ENCODE measurements at places on chromosomes 3 and 15. TPM values are rescaled to one million over a fixed set of nuclear protein-coding genes. Genes with fewer than 3 reads are reported as not detected.
A peak's percentile ranks its signal among the peaks of the same experiment; 100 is the strongest.

GRCh38 chr3:18194431-18194830 is 230.7 kb downstream of the SATB1 start:
- DNase-seq: no peak

NGRN gene
- 123 TPM for polyA plus RNA-seq

- no peak for DNase-seq
These were observed 39.5 kb upstream of the GOLGA6B start for GRCh38 chr15:72614810-72615532.

- DNase-seq: no peak
These were observed 46.0 kb downstream of the CCNL1 start for GRCh38 chr3:157113832-157114505.

GRCh38 chr3:65848024-65848423 is 190.7 kb downstream of the MAGI1 start:
- DNase-seq: no peak

QARS1 gene
- polyA plus RNA-seq: 321 TPM

HES1 gene
- 94.9 TPM for polyA plus RNA-seq

SOX14 gene
- not detected for polyA plus RNA-seq

CHL1 gene
- 27.7 TPM for polyA plus RNA-seq

ANKRD34C gene
- 0.01 TPM for polyA plus RNA-seq

DNA sequence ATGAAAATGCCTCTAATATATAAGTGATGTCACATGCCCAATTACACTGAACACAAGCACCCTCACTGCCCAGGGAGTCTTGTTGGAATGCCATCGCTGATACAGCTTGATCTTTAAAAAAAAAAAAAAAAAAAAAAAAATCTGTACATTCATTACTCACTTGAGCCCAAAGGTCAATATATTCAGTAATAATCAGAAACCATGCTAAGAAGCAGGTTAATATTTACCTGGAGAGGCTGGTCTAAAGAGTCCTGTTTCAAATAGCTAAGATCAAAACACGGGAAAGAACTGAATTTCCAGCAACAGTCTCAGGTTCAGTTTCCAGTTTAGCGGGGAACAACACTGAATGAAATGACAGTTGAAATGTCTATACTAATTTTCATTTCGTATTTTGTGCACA is 109.9 kb downstream of the UACA start:
- peak; percentile 39 for DNase-seq

P2RY12 gene
- polyA plus RNA-seq: 0.56 TPM

ROPN1 gene
- polyA plus RNA-seq: 0.09 TPM

DNA sequence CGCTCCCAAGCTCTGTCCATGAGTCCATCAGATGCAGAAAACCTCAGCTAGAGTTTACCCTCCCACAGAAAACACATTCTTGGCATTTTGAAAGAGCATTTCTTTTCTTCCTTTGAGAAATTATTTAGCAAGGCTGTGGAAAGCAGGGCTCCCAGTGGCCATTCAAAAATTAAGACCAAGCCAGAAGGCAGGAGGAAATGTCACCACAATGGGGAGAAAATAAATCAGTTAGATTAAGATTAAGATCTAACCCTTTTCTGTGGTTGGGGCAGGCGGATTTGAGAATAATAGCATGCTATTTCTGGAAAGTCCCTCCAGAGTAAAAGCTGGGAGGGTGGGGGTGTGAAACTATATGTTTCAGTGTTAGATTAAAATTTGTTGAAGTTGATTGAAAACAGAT is 20.2 kb downstream of the LRIG1 start:
- no peak for DNase-seq

GRCh38 chr3:58562498-58562897 is 14.7 kb downstream of the FAM107A start:
- DNase-seq: no peak

DNA sequence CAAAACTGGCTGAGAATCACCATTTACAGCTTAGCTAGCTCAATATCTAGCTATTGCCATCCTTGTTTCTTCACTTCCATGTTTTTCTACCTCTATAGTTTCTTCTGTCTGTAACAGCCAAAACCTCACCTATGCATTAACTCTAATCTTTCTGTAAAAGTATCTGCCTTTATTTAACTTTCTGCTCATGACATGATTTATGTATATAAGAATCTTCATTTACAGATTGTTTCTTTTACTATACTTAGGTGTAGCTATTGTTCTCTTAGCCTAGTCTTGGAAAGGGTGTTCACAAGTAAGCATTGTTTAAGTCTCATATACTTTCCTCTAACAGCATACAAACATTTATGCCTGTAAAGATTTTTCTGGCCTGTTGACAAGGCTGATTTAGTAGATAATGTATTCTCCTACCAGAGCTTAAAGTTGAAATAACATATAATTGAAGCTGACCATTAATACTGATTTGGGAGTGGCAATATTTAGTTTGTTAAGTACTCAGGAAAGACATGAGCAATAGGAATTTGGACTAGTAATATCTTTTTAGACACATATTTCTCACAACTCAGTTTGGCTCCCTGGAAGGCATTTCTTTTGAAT is 9.4 kb downstream of the FILIP1L start:
- no peak for DNase-seq

- no peak for DNase-seq
These were observed 283.7 kb downstream of the ROBO2 start for GRCh38 chr3:77323626-77324025.

- no peak for DNase-seq
These were observed 168.2 kb downstream of the MBNL1 start for GRCh38 chr3:152436707-152437590.

DNA sequence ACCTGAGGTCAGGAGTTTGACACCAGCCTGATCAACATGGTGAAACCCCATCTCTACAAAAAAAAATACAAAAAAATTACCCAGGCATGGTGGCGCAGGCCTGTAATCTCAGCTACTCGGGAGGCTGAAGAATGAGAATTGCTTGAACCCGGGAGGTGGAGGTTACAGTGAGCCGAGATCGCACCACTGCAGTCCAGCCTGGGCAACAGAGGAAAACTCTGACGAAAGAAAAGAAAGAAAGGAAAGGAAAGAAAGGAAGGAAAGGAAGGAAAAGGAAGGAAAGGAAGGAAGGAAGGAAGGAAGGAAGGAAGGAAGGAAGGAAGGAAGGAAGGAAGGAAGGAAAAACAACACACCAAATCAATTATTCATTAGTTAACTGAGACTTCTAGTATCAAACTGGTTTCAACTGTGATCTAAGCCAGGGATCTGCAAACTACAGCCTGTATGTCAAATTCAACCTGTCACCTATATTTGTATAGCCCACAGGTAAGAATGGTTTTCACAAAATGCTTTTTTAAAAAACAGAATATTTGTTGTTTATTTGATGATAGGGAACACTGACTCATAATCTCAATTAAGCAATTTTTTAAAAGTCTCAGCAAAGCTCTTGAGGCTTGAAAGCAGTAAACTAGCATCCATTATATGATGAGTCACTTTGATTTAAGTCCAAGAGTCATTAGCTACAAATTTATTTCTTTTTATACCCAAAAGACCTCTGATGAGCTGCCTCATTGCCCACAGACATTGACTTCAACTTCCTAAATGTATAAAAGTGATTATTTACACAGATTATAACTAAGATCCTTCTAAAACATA is 127.6 kb downstream of the TBL1XR1 start:
- DNase-seq: no peak

DNA sequence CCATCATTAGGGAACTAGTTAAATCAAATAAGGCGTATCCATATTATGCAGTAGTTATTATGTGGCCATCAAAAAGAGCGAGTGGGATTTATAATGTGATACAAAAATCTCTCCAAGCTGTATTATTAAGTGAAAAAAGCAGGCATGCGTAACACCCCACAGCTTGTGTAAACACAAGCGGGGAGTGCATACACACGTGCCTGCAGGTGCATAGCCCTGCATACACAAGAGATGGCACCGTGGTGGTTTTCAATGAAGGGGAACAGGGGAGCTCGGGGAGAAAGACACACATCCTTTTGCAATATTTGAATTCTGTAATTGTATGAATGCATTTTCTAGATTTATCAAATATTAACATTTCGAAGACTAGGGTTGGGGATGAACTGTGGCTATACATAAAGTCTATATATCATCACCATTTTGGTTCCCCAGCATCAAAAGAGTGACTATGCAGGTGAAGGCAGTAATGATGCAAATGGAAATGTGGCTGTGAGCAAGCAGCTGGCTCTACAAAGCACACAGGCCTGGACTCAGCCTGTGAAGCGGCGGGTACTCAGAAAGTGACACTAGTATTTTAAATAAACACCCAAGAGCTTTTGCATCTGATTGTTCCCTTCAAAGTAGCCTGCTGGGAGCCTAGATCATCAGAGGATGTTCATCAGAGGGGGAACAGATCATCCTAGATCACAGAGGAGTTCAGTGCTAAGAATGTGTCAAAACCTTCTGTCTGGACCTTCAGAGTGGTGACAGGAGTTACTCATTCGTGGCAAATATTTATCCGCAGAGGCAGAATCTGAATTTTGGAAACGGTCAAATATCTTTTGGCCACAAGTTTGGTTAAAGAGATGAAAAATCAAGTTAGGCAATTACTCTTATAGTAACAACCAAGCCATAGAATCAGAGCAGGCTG is 9.4 kb upstream of the KIF7 start:
- no peak for DNase-seq

KNG1 gene
- 179 TPM for polyA plus RNA-seq

CYP19A1 gene
- not detected for polyA plus RNA-seq

- DNase-seq: no peak
These were observed 16.8 kb downstream of the ATG7 start for GRCh38 chr3:11288786-11289637.

GRCh38 chr3:122942937-122943827 is 84.4 kb downstream of the SEMA5B start:
- peak; percentile 64 for DNase-seq

DNA sequence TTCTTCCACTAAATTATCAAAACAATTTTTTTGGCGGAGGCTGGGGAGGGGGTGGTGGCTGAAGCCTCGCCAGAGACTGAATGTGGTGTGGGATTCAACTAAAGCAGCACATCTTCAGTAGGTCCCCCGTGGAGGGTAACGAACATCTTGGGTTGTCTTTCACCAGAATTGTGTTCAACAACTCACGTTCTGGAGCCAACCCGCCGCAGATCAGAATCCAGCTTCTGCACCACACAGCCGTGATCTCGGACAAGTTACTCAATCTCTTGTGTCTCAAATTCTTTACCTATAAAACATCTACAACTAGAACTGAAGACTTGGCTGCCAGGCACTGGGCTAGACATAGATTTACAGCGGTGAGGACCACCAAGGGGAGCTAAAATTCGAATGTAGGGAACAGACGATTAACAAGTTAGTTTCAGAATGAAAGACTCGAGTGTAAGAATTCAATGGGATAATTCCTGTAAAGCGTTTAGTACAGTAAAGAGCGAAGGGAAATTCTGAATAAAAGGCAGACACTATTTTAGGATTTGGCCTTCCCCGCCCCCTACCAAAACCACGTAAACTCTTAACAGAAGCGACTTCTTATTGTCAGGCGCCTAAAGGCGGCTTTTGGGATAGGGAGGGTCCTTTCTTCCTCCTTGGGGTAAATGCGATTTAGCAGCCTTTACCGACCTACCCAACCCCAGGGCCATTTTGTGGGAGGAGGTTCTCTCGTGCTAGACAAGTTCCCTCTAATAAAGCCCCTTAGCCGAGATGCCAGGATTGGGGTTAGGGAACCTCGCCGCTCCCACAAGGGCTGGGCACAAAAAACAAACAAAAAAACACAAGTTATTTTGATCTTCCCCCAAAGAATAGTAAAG is 697 bp upstream of the RAB5A start:
- DNase-seq: peak; percentile 15

SCAANT1 gene
- polyA plus RNA-seq: 1.5 TPM

SAMD7 gene
- polyA plus RNA-seq: not detected

DNA sequence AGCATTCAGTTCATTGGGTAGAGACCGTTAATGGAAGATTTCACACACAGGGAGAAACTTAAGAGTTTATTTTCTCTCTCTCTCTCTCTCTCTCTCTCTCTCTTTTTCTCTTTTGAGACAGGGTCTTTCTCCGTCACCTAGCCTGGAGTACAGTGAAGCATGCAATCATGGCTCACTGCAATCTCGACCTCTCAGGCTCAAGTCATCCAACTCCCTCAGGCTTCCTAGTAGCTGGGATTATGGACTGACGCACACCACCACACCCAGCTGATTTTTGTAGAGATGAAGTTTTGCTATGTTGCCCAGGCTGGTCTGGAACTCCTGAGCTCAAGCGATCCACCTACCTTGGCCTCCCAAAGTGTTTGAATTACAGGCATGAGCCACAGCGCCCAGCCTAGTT is 1.6 kb downstream of the WDR72 start:
- DNase-seq: no peak

FAM107A gene
- 4.6 TPM for polyA plus RNA-seq

ZNF774 gene
- 4.6 TPM for polyA plus RNA-seq

GRCh38 chr3:176628101-176628639 is 569.1 kb downstream of the TBL1XR1 start:
- no peak for DNase-seq

CPLX3 gene
- not detected for polyA plus RNA-seq

GRCh38 chr3:87694678-87695077 is 364.1 kb downstream of the CGGBP1 start:
- peak; percentile 64 for DNase-seq

DNA sequence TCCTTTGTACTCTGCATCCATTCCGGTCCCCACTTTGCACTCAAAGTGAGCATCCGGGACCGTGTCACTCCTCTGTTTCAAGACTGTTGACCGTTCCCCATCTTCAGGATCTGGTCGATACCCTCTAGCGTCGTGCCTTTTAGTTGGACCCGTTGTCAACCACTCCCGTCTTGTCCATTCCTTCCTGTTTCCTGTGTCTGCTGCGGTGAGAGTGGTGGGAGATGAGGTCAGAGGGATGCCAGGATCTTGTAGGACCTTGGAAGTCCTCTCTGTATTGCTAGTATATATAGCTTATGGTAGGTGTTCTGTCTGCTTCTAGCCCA is 624 bp downstream of the BRK1 start:
- DNase-seq: no peak

ITIH1 gene
- not detected for polyA plus RNA-seq

VIPR1 gene
- polyA plus RNA-seq: 1.4 TPM

GRCh38 chr3:140073278-140074045 is 138.5 kb downstream of the CLSTN2 start:
- no peak for DNase-seq

GRCh38 chr15:86611417-86612040 is 531.9 kb downstream of the AGBL1 start:
- DNase-seq: no peak

CLDN1 gene
- polyA plus RNA-seq: 52.4 TPM

DNA sequence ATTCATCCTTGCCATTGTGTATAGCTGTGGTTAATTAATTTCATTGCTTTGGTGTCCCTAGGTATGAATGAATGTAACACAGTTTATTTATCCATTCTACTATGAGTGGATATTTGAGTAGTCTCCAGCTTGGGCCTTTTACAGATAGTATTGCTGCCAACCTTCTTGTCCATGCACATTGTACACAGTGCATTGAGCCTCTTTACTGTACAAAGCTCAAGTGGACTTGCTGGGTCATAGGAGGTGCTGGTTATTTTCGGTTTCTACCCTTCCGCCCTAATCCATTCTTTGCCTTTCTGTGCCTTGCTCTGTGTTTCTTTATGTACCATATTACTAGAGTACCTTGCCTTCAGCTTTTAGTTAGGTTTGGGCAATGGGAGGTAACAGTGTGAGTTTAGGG is 60.7 kb downstream of the DUT start:
- no peak for DNase-seq

CCDC54 gene
- 0.17 TPM for polyA plus RNA-seq

All from renal cortex interstitium (tissue), 15 donors.